ENCODE measurements at places on chromosomes 11 and 22. TPM values are rescaled to one million over a fixed set of nuclear protein-coding genes. Genes with fewer than 3 reads are reported as not detected.

GRCh38 chr11:114160894-114161293 lies 101.4 kb downstream of the ZBTB16 start:
- DNase-seq, result no peak
- H3K4me3 ChIP-seq, result no peak overlapping the region
- peaks cover 28% of the 10 kb centered on the region for H3K4me1 ChIP-seq
- H3K27me3 ChIP-seq, result no peaks in the 10 kb centered on the region
- H3K27ac ChIP-seq, result no peak overlapping the region

DNA sequence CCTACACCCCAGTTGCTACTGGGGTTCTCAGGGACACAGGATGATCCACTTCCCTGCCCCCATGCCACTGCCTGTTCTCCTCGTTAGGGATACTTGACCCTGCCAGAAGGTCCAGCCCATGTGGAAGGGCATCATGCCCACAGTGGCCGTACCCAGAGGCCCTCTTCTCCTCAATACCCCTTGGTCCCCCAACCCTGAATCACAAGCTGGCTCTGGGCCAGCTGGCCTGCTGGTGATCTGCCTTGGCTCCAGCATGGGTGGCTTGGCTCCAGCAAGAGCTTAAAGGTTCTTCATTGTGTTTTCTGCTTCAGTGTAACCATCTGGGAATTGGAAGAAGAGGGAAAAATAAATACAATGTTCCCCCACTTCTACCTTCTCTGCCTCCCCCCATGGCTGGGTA lies 11.1 kb upstream of the TPBGL start:
- H3K27ac ChIP-seq, result no peak overlapping the region
- H3K36me3 ChIP-seq, result no peaks in the 10 kb centered on the region

- H3K4me1 ChIP-seq, result peaks cover 25% of the 10 kb centered on the region
- no peaks in the 10 kb centered on the region for H3K27me3 ChIP-seq
- DNase-seq, result no peak
- no peak overlapping the region for H3K4me3 ChIP-seq
Measured at GRCh38 chr11:34327804-34328631, 29.8 kb downstream of the ABTB2 start.

DNA sequence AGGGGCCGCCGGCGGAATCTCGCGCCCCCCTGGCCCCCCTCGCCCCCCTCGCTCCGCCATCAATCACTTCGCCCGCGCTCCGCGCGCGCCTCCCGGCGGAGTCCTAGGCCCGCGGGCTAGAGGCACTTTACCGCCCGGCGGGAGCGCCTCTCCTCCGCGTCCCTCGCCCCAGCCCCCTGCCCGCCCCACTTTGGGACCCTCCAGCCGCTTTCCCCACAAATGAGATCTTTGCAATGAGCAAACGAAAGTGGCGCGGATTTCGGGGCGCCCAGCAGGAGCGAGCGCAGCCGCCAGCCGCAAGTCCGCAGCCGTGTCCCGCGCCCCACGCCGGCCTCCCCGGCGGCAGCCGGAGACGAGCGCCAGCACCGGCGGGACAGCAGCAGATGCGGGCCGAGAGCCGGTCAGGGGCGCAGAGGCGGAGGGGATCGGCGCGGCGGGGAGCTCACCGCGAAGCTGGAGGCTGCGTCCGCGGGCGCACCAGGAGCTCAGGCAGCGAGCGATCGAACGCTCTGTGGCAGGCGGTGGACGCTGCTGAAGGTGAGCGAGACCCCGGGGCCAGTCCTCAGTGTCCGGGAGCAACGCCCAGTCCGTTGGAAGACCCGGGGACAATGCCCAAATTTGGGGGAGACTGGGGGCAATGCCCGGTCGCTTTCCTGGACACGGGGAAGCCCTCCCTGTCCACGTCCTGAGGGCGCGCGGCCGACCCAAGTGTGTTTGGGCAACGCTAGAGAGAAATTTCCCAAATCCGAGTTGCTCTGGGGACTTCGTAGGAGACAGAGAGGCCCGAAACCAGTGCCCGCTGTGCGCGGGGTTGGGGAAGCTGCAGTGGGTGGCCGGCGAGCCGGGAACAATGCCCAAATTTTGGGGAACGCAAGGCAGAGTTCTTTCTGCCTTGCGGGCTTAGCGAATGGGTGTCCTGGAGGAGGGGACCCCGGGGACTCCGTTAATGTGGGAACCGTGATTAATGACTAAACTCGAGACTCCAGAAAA lies 1.5 kb upstream of the IGF2 start:
- peak; percentile 55 for DNase-seq
- peak overlapping the region; percentile 19 for H3K4me3 ChIP-seq
- peaks cover 5% of the 10 kb centered on the region for H3K36me3 ChIP-seq
- H3K4me1 ChIP-seq, result peaks cover 15% of the 10 kb centered on the region
- H3K27ac ChIP-seq, result no peak overlapping the region

DNA sequence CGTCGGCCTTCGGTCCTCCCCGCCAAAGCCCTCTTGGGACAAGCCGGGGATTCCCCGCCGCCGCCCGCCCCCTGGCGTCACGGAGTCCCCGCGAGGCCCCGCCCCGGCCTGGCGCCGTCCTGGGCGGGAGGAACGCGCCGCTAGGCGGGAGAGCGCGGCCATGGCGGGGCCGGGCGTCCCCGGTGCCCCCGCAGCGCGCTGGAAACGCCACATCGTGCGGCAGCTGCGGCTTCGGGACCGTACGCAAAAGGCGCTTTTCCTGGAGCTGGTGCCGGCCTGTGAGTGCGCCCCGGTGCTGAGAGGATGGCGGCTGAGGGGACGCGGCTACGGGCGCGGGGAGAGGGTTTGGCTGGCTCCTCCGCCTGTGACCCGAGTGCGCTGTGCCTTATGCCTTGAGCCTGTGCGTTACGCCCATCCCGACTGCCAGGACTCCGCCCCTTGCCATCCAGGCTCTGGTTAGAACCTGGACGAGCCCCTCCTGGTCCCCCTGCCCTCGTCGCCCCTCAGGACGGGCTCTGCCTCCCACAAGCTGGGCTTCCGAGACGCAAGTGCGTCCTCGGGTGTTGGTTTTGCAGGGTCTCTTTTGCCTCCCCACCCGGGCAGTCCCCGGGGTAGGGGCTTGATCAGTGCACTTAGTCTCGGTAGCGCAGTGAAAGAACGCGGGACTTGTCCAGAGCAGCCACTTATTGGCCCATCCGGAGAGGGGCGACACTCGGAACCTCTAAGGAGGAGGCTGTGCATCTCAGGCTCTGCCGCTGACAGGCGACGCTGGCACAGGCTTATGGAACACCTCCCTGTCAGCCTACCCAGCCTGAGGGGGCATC lies at the start of gene ATG16L2:
ATG16L2 (plus strand) TSS at position 126 of the 824 bp plus-strand sequence; CDS start at position 161, 35 bp downstream.
- H3K4me3 ChIP-seq, result peak within 1 kb of the TSS; percentile 95
- peaks cover 3% of the 10 kb centered on the region for H3K36me3 ChIP-seq
- H3K27ac ChIP-seq, result peak within 1 kb of the TSS; percentile 97
- H3K27me3 ChIP-seq, result peaks cover 22% of the 10 kb centered on the region
- H3K4me1 ChIP-seq, result peaks cover 32% of the 10 kb centered on the region

- no peaks in the 10 kb centered on the region for H3K36me3 ChIP-seq
- no peak for DNase-seq
- H3K4me1 ChIP-seq, result no peaks in the 10 kb centered on the region
- no peak overlapping the region for H3K27ac ChIP-seq
Measured at GRCh38 chr11:6433998-6434660, 6.7 kb downstream of the HPX start.

TST gene
- total RNA-seq, result 33.3 TPM
